ENCODE measurements at places on chromosomes 4 and X.

GRCh38 chrX:26851981-26852380, 611.2 kb downstream of the PPP4R3C start:
- peak; percentile 41 for DNase-seq

GRCh38 chr4:71123951-71124350, 130.5 kb downstream of the DCK start:
- DNase-seq = no peak

GRCh38 chr4:159766241-159766640, 663.4 kb downstream of the RAPGEF2 start:
- no peak for DNase-seq

- no peak for DNase-seq
Observed at GRCh38 chr4:3168029-3168428, 80.9 kb upstream of the MSANTD1 start.

DNA sequence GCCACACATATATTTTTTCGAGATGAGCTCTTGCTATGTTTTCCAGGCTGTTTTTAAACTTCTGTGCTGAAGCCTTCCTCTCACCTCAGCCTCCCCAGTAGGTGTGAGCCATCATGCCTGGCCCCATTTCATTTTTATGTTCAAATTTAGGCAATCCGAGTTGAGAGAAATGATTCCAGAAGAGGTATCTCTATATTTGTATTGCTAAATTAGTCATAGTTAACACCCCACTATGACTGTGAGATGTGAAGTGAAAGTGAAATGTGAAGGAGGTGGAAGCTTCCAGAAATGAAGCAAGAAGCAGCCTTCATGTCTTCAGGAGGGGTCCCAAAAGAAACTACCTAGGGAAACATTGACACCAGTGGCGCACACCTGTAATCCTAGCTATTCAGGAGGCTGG, 17.7 kb downstream of the APELA start:
- DNase-seq = no peak

- DNase-seq = no peak
Observed at GRCh38 chr4:145937971-145938611, 532 bp downstream of the ZNF827 start.

GRCh38 chr4:165612936-165613335, 234.1 kb downstream of the CPE start:
- DNase-seq = no peak

DNA sequence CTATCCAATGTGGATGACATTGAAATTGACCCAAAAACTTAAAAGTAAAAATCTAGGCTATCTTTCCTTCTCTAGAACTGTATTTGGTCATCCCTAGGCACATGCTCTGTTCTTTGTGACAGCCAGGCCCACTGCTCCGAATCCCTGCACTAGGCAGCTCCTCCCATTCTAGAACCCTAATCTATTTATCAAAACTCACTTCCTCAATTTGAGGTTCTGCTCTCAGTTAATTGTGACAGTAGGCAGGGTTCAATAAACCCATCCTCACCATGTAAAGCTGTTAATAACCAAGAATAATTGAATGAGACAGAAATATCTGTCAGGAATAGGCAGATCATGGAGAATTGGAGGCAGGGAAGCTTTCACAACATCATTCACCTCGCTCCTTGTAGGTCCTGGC, 51.9 kb upstream of the IRF2 start:
- no peak for DNase-seq

DNA sequence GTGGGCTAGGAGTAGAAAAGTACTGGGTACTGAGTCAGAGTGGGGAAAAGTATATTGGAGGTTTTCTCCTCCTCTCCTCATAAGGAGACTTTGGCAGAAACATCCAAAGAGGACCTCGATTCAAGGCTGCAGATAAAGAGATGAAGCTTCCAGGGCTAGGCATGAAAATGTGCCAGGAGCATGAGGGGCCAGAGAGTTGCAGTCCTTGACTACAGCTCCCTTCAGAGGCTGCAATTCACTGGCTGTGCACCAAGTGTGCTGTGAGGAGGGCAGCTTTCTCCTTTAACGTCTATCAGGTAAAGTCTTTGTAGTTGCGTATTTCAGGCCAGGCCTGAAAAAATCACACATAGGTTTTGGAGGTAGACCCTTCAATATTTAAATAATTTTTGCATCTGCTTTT, 174.9 kb upstream of the VEGFC start:
- no peak for DNase-seq

GRCh38 chr4:139896091-139896604, 230.5 kb downstream of the MGST2 start:
- no peak for DNase-seq

DNA sequence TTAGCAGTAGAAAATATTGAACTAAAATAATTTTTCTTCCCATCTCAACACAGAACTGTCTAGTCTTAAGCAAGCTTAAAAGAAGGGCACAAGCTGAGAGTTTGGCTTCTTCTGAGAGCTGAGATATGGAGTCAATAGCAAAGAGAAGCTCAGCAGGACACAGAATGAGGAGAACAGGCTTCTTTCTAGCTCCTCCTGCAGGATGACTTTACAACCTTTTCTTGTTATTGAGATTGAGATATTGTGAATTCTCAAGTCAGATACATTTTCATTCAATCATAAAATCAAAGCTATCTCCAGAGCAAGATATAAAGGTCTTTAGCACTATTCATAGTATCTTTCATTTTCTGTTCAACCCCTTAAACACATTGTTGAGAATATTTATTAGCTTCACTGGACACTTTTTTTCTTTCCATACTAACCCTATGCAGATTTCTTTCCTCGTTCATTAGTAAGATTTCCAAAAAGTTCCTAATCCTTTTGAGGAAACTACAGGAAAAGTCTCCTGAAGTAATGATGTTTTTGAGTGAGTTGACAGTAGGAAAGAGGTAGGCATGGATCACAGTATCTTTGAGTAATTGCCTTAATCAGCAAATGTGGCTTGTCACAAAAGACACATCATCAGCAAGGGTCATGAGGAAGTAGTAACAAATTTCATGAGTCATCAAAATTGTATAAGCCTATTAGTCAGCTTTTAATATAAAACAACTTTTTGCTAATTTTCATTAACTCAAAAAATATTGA, 17.8 kb upstream of the CXCL3 start:
- no peak for DNase-seq

GRCh38 chr4:182093431-182093831, 149.8 kb upstream of the TENM3 start:
- no peak for DNase-seq

GRCh38 chrX:46713672-46714490, 45.0 kb downstream of the SLC9A7 start:
- no peak for DNase-seq

DNA sequence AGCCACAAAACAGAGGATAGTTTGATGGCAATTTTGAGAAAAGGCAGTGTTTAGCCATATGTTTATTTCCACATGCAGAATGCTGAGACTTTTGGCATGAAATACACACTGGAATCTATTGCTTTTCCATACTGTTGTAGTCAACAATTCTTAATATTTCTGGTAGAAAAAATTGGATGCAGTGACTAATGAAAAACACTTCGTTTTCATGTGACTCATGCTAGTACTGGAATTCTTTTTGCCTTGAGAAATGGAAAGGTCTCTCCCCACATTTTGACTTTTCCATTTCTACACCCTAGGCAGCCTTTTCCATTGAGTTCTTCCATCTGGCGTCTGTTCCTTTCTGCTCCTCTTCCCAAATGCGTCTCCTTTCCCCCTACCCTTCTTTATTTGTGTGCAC, 425.2 kb upstream of the FTHL17 start:
- DNase-seq = no peak

DNA sequence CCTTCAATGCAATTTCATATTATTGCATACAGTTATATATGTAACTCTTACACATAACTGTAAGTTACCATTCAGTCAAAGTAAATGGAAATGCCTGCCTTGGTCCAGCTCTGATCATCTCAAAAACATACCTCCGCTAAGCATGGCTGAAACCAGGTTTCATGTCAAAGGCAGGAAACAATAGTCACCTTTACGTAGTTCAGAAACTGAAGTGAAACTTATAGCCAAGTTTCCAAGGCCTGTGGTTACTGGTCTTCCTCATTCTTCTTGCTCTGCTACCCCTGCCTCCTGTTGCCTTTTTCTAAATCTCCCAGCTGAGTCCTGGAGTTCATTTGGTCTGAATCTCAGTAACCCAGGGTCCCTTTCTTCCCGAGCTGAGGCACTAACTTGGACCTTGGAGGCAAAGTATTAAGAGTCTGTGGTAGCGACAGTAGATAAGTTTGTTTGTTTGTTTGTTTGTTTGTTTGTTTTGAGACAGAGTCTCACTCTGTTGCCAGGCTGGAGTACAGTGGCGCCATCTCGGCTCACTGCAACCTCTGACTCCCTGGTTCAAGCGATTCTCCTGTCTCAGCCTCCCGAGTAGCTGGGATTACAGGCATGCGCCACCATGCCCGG, 30.8 kb downstream of the DAPP1 start:
- no peak for DNase-seq

- no peak for DNase-seq
Observed at GRCh38 chrX:111411983-111412382, at the start of gene DCX. Gene DCX, minus strand, starts transcription at chrX:111412192. Its CDS starts 1,794 bp downstream, at chrX:111410398.

DNA sequence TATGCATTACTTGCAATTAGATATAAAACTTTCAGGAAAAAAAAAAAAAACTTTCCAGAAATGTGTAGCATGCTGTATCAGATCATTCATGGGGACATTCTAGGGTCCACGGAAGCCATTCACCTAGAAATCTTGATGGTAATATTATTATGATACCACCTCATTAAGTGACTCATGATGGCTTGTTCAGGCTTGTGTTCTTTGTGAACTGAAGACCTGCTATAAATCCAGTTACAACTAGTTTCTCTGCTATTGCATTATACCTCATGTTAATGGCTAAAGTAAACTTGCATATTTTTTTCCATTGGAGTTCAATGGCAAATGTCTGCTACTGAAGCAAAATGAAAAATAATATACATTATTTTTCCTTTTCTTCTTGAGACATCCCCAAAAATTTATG, 35.3 kb upstream of the PTPN13 start:
- no peak for DNase-seq

DNA sequence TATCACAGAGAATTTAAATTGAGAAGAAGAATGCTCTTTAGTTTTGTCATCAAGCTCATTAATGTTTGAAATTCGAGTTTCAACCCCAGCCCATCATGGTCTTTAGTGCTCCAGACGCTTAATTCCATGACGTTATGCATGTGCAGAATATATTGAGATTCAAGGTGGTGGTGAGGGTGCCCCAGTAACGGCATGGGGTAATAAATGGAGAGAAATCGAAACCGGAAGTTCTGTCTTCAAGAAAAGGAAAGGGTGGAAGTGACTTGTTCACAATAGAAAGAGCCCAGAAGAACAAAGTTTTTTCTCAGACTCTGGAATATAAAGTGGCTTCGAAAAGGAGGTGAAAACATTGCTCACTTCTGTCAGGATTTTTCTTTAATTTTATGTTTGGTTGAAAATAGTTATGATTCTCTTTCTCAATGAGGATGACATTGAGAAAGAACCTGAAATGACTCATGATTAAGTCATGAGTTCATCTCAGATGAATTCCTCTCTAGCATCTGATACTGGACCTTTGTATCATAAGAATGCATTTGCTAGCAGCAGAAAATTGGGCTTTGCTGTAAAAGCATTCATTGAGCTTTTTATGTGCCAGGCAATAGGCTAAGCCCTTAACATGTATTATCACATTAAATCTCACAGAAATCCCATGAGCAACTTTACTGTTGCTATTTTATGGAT, 779 bp upstream of the DDX60L start:
- DNase-seq = peak; percentile 61

- no peak for DNase-seq
Observed at GRCh38 chr4:132114885-132115284, 1034.2 kb upstream of the PCDH10 start.

DNA sequence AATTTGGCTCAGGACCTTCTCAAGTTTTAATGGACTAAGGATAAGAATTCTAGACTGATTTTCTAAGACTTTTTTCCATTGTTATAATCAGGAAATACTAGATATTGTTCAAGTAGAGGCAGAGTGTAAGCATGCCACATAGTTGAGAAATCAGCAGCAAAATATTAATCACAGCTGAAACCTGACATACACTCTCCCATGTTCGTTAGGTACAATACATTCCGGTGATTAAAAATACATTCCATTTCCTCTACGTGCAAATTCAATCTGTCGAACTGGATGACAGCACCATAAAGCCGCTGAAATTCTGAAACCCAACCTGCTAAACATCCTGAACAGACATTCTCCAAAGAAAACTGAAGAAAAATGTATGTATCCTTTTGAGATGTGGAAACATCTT, 587.6 kb upstream of the DIPK2B start:
- DNase-seq = no peak

DNA sequence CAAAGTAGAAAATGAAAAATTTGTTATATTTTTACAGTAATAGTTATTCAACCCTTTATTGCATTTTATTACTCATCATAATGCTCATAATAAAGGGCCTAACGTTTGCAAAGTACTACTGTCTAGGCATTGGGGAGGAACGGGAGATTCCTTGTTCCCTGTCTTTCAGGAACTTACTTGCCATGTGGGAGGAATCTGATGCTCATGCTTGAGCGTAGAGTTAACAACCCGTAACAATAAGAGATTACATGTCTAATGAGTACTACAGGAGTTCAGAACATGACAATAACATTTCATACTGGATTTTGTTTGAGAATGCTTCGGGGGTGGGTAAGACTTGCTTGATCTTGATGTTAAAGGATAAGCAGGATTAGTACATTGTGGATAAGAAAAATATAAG, 2.9 kb downstream of the CCSER1 start:
- no peak for DNase-seq

DNA sequence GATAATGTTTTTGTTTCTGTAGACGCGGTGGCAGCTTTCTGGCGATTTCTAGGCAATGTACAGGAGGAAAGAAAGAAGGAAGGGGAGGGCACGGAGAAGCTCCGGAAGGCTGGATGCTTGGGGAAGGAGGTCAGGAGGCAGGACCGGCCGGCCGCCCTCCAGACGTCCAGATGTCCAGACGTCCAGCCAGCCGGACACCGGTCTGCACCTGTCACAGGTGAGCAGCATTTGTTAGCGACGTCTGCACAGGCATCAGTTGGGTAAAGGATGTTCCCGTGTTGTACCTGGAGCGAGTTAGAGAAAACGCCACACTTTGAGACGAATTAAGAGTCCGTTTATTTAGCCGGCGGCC, 90.0 kb upstream of the PPP2R3B start:
- no peak for DNase-seq

DNA sequence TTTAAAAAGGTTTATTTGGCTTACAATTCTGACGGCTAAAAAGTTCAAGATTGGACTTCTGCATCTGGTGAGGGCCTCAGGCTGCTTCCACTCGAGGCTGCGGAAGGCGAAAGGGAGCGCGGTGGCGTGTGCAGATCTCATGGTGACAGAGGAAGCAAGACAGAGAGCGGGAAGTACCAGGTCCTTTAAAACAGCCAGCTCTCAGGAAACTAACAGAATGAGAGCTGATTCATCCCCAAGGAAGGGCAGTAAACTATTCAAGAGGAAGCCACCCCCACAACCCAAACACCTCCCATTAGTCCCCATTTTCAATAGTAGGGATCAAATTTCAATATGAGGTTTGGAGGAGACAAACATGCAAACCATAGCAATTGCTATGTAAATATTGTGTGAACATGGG, 2144.2 kb upstream of the AGA start:
- DNase-seq = no peak

GRCh38 chr4:163395758-163396157, 52.1 kb downstream of the NPY5R start:
- DNase-seq = no peak

- DNase-seq = no peak
Observed at GRCh38 chr4:154119317-154119716, 330.4 kb upstream of the SFRP2 start.
